ENCODE measurements at places on chromosomes 5 and 9.
A peak's percentile ranks its signal among the peaks of the same experiment; 100 is the strongest.

DNA sequence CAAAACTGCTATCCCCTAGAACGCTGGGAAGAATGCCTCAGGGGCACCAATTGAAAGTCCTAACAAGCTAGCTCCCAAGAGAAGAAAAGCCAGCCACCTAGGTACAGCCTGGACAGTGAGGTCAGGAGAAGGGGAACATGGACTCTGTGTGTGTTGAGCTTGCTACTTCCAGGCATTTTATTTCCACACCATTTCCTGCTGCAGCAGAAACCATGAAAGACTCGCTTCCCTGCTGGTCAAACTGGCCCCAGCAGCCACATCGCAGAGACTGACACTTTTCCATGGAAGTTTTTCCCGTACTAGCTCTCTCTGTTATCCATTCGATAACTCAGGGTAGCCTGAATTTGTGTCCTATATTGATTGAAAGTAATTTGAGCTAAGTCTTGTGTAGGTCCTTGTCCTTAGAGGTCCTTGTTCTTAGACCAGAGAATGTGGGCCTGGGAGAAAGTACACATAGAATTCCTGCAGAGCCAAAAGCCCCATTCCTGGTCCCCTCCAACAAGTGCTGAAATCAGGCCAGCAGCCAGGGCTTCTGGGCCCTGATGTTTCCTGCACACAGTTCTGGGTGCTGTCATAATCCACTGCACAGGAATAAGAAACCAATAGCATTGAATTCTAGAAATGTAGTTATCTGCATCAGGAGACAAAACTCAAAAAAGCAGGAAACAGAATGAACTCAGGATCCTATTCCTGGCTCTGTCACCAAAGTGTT, 96.6 kb downstream of the BRINP1 start:
- DNase-seq, result no peak

DNA sequence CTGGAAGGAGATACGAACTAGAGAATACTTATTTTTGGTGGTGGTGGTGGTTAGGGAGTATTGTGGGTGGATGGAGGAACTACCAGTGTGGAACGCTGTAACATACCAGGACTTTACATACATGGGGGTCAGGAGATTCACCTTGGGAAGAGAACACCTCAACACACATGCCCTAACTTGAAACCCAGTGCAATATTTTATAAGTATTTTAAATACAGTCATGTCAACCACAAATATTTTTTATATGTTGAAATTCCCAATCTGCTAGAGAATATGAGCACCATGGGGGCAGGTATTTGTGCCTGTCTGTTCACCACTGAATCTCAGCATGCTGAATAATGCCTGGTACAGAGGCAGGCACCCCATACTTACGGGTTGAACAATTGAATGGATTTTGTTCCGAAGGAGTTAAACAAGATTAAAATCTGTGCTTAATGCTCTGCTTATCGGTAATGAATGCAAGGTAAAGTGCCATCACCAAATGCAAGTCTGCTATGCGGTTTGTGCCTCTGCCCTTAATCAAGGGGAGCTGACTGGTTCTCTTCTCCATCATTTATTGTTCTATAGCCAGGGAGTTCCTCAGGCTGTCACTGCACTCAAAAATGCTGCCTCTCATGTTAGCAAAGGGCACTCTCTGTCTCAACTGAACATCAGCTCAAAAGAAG, 65.3 kb downstream of the RASEF start:
- no peak for DNase-seq

GRCh38 chr5:175709276-175709781, 51.5 kb downstream of the HRH2 start:
- DNase-seq, result no peak

DNA sequence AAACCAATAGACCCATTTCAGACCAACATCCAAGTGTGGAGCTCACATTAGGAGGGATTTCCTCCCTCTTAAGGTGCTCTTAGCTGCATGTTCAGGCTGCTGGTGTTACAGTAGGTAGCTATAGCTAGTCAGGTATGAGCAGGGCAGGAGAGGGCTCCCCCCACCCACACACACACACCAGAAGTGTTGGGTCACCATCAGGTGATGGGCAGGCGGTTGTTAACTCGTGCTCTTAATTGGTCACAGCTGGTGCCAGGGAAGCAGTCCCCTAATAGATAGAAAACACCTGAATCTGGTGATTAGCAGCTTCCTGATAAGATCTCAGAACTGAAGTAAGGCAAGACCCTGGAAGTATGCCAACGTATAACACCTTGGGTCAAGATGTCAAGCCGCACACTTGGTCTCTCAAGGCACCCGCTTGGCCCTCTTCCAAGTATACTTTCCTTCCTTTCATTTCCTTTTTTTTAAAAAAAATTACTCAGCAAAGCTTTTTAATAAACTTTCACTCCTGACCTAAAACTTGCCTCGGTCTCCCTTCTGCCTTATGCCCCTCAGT, 532.4 kb downstream of the DNAH5 start:
- no peak for DNase-seq

DNA sequence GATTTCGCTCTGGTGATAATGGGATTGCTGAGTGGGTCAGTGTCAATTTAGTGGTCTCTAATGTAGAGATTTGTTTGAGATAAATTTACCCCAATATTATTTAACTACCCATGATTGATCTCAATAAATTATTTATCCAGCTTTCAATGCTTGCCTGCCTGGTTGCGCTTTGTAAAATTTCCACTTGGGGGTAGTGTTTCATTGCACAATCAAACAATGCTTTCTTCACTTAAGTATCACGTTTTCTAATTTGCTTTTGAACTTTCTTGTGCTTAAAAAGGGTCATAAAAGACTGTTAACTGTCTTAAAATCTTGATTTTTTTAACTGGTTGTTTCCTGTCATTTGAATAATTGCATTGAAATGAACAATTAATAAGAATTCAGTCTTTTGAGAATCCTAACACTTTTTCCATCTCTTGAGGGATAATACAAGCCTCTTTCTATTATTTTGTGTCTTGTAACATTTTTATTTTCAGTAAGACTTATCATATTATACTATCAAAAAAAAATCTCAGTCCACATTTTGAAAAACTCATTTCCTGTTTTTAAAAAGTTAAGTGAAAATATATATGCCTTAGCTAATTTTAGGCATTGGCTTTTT, 18.7 kb downstream of the HSD17B4 start:
- DNase-seq, result no peak

- DNase-seq, result no peak
These were observed 37.0 kb upstream of the SAP30L start for GRCh38 chr5:154408811-154409210.

- no peak for DNase-seq
These were observed 289.5 kb upstream of the IL12B start for GRCh38 chr5:159619826-159620225.

DNA sequence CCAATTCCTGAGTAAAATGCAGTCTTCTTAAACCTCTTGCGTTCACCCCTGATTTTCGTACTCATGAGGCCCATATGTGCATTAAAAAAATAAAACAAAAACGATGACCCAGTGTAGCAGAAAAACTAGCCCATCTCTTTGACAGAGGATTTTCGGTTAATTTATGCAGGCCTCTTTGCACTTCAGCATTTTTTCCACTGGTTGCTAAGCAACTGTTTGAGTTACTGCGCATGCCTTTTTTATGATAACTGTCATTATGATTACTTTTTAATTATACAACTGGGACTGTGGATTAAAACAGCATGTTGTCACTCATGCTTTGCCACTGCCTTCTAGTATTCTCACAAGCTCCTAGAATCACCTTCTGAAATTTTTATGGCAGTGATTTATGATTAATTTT, 165.0 kb downstream of the SMARCA2 start:
- no peak for DNase-seq

DNA sequence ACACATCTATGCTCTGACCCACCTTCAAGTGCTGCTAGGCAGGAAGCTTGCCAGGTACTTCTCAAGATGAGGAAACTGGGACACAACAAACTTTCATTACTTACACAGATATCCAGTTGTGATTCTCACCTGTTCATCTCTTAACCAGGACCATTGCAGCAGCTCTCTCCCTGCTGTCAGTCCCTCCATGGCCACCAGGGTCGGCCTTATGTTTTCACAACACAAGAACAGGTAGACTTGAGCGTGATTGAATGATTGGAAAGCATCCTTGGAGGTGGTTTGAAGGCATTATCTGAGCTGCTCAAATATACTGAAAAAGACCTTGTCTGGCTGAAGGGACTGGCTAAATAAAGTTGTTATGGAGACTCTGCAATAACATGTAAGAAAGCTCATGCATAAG, 94.4 kb downstream of the MTREX start:
- no peak for DNase-seq

DNA sequence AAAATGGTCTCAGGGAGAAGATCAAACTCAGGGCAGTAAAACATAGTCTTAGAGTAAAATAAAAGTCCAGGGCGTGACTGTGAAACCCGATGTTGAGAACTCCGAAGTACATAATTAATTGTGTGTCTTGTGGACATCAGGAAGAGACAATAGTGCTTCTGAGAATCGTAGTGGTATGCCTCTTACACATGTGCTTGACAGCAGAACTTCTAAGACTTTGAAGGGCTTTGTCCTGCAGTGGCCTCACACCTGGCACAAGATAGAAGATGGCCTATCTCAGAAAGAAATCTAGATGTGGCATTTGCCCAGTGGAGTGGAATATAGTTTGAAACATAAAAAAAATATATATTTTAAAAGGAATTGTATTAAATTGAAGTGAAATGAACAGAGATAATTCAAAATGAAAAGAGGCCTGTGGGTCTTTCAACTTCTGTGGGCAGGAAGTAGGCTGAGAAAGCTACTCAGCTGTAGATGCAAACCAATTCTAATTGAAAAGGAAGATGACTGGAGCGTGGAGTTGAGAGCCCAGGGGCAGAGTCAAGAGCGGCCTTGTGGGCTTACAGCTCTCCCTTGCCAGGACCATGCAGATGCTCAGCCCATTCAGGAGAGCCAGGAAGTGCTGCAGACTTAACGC, 468.4 kb downstream of the KDM4C start:
- DNase-seq, result no peak

DNA sequence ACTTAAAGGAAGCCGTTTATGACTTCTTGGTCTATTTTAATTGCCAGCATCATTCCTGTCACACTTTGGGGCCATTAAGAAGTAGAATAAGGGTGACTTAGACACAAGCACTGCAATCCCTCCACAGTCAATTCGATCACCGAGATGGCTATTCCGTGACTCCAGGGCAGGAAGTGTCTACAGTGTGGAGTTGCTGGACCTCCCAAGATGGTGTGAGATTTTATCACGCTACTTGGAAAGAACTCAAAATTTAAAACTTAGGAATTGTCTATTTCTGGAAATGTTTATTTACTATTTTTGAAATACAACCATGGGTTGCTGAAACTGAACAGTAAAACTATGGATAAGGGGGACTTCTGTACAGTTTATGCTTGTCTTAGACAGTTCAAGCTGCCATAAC, 6.2 kb downstream of the FBXL7 start:
- no peak for DNase-seq

DNA sequence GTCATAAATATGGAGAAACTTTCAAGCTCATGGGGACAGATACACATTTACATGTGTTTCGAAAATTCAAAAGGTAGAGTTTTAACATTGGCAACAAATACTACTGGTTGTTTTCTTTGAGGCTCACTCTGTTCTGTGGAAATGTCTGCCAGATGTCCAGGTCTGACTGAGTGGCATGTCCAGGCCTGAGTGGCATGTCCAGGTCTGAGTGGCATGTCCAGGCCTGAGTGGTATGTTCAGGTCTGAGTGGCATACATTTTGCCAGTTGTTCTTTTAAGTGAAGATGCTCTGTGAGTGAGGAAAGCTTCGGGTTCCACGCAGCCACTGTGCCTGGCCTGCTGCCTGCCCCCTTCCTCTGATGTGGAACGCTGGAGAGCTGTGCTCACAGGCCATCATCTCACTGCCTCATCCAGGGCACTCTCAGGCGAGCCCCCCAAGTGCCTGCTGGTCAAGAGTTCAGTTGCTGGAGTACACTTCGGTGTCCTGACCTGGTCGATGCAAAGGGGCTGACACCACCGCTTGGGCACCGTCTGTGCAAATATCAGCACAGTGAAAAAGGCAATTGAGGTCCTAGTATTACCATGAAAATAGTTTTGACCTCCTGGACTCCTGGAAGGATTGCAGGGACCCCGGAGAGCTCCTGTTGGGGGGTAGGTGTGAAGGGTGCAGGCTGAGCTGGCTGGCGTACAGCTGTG, 89.9 kb downstream of the EHMT1 start:
- no peak for DNase-seq

- no peak for DNase-seq
These were observed 240.6 kb downstream of the EFNA5 start for GRCh38 chr5:107430071-107430625.

GRCh38 chr9:119907056-119907455, 537.8 kb upstream of the BRINP1 start:
- no peak for DNase-seq

GRCh38 chr5:100574716-100575115, 39.5 kb downstream of the FAM174A start:
- no peak for DNase-seq

GRCh38 chr9:133121198-133121914, at the start of gene RALGDS:
TSS of gene RALGDS (minus strand) at chr9:133121240. CDS start at chr9:133121154, 86 bp downstream.
- peak; percentile 77 for DNase-seq

- DNase-seq, result no peak
These were observed 245.3 kb downstream of the NFIB start for GRCh38 chr9:14068690-14069089.

- no peak for DNase-seq
These were observed 17.5 kb downstream of the CAPSL start for GRCh38 chr5:35920890-35921289.

- no peak for DNase-seq
These were observed 116.2 kb upstream of the TMEM161B start for GRCh38 chr5:88384886-88385285.

- peak; percentile 85 for DNase-seq
These were observed 370.0 kb upstream of the POU5F2 start for GRCh38 chr5:94111209-94112004.

GRCh38 chr9:23447166-23447565, 378.9 kb downstream of the ELAVL2 start:
- DNase-seq, result no peak
